ENCODE measurements at places on chromosomes 6 and 20. TPM values are rescaled to one million over a fixed set of nuclear protein-coding genes. Genes with fewer than 3 reads are reported as not detected.

DNA sequence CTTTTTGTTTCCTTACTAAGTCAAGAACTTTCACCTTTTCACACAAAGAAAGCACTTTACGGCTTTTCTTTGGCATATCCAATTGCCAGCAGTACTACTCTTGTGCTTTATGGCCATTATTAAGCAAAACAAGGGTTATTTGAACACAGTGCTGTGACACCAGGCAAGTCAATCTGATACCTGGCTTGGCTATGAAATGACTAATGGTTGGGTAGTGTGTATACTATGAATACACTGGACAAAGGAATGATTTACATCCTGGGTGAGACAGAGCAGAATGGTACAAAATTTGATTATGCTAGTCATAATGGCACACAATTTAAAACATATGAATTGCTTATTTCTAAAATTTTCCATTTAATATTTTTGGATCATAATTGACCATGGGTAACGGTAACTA lies 22.1 kb upstream of the ADGRF1 start:
- no peak for DNase-seq

- no peak for DNase-seq
Measured at GRCh38 chr6:125302840-125303511, 1.2 kb upstream of the HDDC2 start.

GRCh38 chr6:90547991-90548390 lies 38.9 kb downstream of the MAP3K7 start:
- DNase-seq = no peak

DNA sequence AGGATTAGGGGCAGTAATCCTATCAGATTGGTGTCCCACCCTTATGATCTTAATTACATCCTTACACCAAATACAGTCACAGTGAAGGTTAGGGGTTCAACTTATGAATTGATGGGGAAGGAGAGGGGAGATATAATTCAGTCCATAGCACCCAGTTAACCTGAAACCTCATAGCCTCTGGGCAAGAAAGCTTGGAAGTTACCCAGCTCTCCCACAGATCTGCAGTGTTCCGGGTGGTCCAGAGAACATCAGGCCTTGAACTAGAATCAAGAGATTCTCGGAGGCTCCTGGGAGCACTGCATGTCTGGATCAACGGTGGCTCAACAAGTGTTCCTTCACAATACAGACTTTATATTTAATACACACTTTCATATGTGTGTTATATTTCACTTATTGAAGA lies 392.6 kb upstream of the MARCKS start:
- no peak for DNase-seq

DNA sequence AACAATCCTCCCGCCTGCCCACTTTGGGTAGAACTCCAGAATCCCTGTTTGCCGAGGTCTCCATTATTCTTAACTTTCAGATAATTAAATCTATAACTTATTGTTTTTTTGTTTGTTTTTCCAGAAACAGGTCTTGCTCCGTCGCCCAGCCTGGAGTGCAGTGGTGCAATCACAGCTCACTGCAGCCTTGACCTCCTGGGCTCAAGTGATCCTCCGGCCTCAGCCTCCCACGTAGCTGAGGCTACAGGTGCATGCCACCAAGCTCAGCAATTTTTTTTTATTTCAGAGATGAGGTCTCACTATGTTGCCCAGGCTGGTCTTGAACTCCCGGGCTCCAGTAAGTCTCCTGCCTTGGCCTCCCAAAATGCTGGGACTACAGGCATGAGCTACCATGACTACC lies 28.8 kb downstream of the ZMYND8 start:
- no peak for DNase-seq

DNA sequence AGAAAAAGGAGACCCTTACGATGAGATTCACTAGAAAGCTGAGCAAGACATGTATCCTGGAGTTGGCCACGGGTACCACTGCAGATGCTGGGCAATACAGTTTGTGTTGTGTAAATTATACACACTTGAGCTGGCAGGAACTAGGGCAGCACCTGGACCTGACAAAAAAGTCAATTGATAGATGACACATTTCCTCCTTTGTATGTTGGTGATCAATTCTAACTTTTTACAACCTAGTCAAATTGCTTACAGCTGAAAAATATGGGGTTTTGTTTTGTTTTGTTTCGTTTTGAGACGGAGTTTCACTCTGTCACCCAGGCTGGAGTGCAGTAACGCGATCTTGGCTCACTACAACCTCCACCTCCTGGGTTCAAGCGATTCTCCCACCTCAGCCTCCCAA lies 108.9 kb downstream of the UST start:
- DNase-seq = no peak

- no peak for DNase-seq
Measured at GRCh38 chr6:170029416-170030283, 261.2 kb downstream of the DLL1 start.

GRCh38 chr6:16319813-16320532 lies 81.6 kb downstream of the GMPR start:
- DNase-seq = peak; percentile 90

The AVP gene
- total RNA-seq = not detected

DNA sequence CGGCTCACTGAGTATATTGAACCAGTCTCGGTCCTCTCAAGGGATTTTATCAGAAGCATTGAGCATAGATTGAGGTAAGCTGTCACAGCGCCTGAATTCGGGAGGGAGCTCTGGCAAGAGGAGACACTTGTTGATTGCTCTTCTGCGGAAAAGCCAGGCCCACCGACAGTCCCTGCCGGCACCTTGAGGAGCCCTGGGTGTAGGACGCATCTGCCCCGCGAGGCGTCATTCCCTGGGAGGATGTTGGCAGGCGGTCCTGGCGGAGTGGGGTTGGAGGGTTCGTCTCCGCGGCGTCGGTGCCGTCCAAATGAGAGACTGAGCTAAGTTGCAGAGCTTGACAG lies 843 bp downstream of the FBXO9 start:
- DNase-seq = peak; percentile 80

DNA sequence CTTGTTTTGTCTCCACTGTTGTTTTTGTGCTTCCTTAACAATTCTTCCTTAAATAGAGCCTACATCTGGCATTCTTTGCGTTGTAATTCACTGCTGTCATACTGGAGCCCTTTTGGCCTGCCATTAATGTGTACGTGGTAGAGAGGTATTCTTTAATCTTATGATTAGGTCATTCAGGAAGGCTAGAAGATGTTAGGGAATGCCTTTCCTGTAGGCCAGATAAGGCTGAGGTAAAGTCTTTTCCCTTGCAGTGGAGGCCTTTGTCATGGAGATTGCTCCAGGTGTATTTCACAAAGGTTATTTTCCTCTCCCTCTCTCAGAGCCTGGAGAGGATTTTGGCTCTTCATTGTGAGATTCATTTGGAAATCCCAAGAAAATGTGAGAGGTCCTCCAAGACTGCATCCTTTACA lies 146.9 kb downstream of the FUT9 start:
- no peak for DNase-seq

DNA sequence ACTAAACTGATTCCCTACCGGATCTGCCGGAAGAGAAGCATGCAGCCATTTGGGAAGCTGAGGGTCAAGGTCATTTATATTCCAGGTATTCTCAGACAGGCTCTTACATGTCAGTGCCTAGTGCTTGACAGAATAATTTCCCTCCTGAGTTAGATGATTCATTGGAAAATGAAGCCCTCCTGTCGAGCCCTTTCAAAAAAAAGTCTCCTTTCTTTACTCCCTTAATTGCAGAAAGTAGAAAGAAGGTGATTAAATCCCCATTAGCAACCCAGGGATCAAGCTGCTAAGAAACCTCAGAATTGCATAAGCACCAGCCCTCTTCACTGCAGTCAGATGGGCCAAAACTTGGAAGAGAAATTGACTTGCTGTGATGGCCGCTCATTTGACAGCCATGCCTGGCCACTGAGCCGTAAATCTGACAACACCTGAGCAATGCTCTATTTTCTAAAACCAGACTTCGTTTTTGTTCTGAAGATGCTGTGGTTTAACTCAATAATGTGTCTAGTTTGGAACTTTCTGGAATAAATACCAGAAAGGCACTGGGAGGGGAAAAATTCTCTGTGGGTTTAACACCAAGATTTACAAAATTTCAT lies 61.0 kb upstream of the ARMH2 start:
- no peak for DNase-seq

GRCh38 chr6:157759028-157759427 lies 64.0 kb upstream of the SNX9 start:
- peak; percentile 55 for DNase-seq

- peak; percentile 62 for DNase-seq
Measured at GRCh38 chr20:52494244-52494643, 302.7 kb upstream of the ZFP64 start.

DNA sequence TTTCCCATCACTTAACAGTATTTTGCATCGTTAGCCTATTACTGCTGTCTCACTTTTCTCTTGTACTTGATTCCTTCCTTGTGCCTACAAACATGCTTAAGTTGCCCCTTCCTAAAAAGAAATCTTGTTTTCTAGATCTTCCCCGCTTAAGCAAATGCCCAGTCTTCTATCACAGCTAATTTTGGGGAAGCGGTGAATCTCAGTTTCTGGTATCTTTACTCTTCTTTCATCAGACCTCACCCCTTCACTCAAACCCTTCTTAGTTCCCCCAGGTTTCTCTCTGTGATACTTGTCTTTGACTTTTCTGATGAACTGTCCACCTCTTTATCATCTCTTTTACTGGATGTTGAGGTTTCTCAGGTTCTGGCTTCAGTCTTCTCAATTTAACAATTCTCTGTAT lies 14.2 kb downstream of the VAPB start:
- DNase-seq = no peak

GRCh38 chr6:138691595-138692057 lies 81.9 kb upstream of the CCDC28A start:
- DNase-seq = no peak

DNA sequence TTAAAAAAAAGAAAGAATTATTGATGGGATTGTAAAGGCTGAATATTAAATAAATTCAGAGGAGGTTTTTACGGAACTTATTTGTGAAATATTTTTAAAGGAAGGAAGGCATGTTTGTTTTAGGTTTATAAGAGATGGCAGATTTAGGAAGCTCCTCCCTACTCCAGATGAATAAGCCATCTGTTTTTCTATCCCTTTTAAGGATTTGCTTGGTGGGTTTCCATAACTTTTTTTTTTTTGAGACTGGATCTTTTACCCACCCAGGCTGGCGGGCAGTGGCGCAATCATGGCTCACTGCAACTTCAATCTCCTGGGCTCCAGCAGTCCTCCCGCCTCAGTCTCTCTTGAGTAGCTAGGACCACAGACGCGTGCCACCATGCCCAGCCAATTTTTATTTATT lies 30.4 kb downstream of the PTPRA start:
- no peak for DNase-seq

The MMP24 gene
- total RNA-seq = 0.05 TPM

DNA sequence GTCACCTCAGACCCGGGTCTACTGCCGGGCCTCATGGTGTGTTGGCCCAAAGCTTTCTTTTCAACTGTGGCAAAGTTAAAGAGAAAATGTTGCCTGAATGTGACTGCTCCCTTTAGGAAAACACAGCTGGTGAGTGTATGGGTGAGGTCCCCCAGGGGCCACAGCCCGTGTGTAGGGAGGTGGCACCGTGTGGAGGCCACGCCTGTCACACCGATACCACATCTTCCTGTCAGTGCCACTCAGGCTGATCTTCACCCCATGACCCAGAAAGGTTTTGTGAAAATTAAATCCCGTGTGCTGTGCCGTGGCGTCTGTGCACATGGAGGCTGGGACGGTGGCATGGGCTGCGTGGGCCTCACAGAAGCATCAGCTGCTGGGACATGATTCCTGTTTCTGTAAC lies 10.7 kb upstream of the ADRM1 start:
- DNase-seq = no peak

The WFDC12 gene
- not detected for total RNA-seq

The RIPOR2 gene
- 26.5 TPM for total RNA-seq
